ENCODE measurements at places on chromosomes 4 and X.

GRCh38 chr4:115918149-115918548 lies 804.7 kb upstream of the NDST4 start:
- no peak for DNase-seq

DNA sequence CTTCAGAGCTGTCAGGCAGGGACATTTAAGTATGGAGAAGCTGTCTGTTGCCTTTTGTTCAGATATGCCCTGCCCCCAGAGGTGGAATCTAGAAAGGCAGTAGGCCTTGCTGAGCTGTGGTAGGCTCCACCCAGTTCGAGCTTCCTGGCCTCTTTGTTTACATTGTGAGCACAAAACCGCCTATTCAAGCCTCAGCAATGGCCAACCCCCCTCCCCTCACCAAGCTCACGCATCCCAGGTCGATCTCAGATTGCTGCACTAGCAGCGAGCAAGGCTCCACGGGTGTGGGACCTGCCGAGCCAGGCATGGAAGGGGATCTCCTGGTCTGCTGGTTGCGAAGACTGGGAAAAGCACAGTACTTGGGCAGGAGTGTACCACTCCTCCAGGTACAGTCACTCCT lies 59.3 kb downstream of the ZNF674 start:
- no peak for DNase-seq

GRCh38 chrX:47181301-47181700 lies 12.3 kb upstream of the UBA1 start:
- DNase-seq, result no peak

GRCh38 chr4:74975082-74975481 lies 42.2 kb downstream of the PARM1 start:
- DNase-seq, result no peak

- no peak for DNase-seq
These were observed 17.5 kb upstream of the CORIN start for GRCh38 chr4:47855350-47855749.

- DNase-seq, result no peak
These were observed 2.0 kb downstream of the GTPBP6 start for GRCh38 chrX:316351-317325.

DNA sequence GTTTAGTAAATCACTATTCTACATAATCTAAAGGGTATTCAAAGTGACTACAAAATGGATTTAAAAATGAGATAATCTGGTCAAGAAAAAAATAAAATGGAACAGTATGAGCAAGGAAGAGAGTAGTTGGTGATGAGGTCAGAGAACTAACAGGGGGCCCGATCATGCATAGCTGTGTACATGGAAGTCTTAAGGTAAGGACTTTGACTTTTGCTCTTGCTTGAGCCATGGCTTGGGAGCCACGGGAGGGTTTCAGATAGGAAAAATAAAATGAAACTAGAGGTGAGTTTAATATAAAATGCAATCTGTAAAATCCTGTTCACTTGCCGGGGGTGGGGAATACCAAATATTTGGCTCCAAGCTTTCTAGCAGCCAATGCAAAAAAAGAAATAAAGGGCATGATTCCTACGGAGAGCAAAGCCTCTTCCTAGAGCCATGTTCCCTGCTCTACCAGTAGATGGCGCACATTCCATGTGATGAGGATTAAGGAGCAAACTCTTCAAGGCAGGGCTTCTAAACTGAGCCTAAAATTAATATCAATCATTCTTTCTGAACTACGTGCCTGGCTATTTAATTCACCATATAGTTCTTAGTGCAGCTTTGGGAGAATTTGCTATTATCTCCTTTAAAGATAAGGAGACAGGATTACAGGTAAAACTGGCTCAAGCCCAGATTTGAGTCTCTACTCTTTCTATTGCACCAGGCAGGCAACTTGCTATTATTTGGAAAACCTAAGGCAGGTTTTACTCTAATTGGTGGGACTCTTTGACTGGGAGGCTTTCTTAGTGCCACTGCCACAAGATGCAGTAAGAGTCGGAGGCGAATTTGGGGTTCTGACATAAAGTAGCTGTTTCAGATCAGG lies 6.8 kb upstream of the CLCN5 start:
- peak; percentile 24 for DNase-seq

DNA sequence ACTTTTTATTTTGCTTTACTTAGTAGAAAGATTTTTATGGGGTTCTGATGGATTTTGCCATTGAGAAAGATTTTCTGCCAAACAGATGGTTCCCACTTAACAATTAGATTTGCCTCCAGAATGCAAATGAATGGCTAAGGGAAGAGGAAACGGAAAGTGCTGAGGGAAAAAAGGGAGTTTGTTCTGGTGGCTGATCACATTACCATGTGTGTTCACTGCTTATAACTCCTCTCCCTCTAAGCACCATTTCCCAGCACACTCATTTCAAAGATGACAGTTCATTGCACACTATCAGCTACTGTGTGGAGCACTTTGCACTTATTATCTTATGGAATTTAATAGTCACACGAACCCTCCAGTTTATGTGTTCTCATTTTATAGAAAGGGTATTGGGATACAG lies 68.0 kb upstream of the GRID2 start:
- DNase-seq, result no peak

DNA sequence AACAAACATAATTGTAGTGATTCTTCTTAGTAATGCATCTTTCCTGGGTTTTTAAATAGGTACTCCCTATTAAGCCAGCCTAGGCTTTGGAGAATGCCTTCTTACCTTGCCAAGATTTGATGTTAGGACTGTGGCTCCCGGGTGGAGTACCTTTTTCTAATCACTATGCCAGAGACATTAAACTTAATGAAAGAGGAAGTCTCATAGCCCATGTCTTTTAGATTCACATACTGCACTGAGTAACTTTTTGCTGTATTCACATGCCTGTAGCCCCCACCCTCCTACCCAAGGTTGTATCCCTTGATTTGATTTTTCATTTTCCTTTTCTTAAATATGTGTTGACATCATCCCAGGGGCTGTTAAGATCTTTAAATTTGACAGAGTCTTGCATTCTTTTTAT lies 104.2 kb upstream of the TLR2 start:
- no peak for DNase-seq

GRCh38 chrX:22788221-22788620 lies 211.5 kb upstream of the DDX53 start:
- DNase-seq, result no peak

- no peak for DNase-seq
These were observed 237.4 kb upstream of the UGT8 start for GRCh38 chr4:114361249-114361648.

DNA sequence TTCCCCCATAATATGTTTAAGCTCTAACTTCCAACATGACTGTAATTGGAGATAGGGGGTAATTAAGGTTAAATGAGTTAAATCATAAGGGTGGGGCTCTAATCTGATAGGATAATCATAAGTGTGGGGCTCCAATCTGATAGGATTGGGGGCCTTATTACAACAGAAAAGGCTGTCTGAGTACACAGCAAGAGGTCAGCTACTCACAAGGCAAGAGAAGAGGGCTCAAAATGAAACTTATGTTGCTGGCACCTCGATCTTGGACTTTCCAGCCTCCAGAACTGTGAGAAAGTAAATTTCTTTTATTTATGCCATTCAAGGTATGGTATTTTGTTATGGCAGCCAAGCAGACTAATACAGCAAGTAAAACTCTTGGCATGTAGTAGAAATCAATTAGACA lies 16.4 kb downstream of the SH2D1A start:
- no peak for DNase-seq

DNA sequence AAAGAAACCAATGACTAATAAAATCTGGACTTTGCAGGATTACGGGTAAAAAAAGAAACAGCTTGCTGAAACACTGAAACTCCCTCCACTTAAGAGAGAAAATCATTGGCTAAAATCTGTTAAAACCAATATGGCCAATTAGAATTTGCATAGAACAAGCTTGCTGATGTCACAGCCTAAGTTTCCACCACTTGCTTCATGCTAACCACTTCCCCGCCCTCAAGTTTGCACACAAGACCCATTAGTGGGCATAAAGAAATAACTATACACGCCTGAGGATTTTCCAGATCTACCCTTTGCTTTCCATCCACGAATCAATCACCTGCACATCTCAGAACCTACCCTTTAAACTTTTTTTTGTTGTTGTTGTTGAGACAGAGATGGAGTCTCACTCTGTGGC lies 42.7 kb upstream of the PHEX start:
- DNase-seq, result no peak

DNA sequence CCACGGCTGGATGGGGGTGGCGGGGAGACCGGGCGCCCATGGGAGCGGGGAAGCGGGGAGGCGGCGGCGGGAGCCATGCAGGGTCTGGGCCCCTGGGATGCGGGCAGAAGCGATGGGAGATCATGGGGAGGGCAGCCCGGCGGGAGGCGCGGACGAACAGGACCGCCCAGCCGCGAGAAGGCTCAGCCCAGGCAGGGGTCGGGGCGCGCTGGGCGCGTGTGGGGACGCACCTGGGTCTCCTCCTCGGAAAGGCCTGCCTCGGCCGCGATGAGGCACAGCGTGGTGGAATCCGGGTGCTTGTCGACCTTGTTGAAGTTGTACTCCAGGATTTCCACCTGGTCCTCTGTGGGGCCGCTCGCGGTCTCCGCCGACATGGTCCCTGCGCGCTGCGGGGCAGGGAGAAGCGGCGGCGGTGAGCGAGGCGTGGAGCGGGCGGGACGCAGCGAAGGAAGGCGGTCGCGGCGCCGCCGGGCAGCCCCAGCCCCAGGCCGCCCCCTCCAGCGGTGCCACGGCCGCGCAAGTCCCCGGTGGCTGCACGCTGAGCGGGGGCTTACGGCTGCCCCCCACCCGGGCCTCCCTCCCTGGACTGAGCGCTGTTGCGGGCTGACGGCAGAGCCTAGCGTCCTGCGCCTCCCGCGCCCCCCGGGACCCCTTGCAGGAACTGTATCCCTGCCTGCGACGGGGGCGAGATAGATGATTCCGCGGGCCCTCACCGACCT lies 25.3 kb downstream of the HOPX start:
- no peak for DNase-seq

DNA sequence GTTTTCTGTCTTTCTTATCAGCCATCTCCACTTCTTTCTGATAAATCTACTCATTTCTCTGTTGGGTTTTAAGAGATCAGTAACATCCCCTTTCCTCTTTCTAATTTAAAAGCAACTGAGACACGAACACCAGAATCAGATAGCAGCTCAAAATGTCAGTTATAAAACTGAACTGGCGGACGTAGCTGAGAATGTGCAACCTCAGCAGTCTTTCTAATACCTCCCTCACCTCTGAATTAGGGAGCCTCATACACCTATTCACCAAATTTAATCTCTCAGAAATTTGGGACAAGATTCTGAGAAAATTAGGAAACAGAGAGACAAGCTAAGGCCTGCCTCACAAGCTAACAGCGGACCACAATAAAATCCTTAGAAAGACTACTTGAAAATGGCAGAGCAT lies 52.0 kb upstream of the ACSL4 start:
- DNase-seq, result no peak

GRCh38 chrX:100207331-100208024 lies 202.6 kb downstream of the PCDH19 start:
- DNase-seq, result no peak

DNA sequence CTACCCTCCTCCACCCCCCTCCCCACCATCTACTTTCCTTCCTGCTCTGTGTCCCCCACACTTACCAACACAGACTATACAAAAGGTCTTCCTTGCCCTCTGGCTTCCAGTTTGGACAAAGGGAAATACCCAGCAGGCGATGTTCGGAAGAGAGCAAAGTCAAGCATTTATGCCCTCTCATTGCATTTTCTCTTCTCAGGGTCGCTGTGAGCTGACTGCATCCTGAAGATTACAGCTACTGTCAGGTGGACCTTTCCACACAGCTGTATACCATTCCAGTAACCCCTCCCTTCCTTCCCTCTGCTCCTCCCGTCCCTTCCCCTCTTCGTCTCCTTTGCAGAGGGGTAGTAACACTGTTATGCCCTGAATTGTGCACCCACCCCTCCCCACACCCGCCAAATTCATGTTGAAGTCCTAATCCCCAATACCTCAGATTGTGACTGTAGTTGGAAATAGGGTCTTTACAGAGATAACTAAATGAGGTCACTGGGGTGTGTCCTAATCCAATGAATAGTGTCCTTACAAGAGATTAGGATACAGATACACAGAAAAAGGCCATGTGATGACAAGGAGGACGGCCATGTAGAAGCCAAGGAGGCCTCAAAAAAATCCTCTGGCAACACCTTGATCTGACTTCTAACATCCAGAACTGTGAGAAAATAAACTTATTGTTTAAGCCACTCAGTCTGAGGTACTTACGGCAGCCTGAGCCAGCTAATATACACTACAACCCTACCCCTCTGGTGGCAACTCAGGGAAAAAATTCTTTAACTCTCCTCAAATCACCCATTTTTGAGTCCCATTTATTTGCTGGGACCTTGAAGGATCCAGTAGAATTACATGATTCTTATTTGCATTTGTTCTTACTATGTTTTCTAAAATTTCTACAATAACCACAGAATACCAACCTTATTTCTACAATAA lies 11.7 kb downstream of the MORF4L2 start:
- no peak for DNase-seq

DNA sequence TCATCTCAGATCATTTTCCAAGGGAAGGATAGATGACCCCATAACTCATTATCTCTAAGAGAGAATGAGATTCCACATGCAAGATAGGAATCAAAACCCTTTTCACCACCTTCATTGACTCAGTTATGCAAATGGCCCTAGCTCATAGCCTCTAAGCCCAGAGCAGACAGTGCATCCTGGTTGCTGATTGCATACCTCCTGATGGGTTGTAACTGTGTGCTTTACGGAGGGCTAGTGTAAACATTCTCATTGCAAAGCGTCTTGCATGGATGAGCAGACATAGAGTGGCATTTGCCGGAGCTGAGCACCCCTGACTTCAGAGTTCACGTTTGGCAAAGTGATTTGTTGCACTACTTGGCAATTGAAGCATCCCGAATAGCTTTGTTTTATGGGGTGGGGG lies 151.0 kb downstream of the VCX3A start:
- DNase-seq, result no peak

GRCh38 chrX:108361316-108361715 lies 76.9 kb downstream of the COL4A6 start:
- DNase-seq, result no peak

DNA sequence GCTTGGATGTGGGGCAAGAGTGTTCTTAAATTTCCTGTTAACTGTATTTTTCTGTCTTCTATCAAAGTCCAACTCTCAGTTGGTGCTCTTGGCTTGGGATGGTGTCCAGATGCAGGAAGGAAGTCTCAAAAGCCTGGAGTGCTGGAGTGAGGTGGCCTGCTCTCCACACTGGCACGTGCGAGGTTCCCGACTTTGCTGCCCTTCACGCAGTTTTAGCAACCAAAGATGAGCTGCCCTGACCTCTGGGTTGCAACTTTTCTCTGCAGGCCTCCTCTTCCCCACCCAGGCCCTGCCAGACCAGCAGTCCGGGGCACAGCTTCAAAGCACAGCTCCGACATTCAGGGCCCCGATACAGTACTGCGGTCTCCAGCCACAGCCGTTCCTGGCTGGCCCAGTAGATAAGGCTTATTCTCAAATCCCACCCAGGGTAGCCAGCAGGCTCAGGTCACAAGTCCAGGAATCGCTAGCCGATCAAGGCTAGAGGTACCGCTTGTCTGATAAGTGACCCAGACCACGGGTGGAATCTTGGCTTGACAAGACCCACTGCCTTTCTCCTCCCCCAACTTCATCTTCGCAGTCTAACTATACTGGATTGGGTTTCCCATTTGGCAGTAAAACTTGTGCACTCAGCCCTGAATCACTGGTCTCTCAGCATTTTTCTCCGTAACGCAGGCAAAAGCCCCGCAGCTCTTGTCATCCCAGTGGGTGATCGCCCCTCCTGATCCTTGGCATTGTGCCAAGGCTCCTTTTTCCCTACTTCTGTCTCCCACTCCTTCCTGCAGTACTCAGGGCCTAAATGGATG lies 21.8 kb upstream of the JADE1 start:
- no peak for DNase-seq

- DNase-seq, result no peak
These were observed 71.0 kb upstream of the LSM6 start for GRCh38 chr4:146104541-146104940.

- no peak for DNase-seq
These were observed 407.1 kb downstream of the HNRNPD start for GRCh38 chr4:81966676-81967075.
